ENCODE measurements at places on chromosomes 1 and 21. TPM values are rescaled to one million over a fixed set of nuclear protein-coding genes. Genes with fewer than 3 reads are reported as not detected.

DNA sequence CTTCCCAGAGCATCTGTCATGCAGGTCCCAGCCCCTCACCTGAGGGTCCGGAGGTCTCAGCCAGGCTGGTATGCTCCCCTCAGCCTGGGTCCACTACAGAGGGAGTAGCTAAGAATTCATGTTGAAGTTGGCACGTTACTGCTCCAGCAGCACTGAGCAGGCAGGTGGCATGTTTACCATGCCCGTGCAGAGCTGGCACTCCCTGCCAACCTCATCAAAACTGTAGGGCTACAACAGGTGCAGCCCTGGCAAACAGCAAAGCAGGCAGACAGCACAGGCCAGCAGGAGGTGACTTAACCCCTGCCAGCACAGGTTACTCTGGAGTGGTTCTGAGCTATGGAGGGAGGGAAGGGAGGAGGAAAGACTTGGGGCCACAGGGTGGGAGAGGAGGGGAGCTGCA, 46.4 kb downstream of the NUAK2 start:
- no peak for DNase-seq

DNA sequence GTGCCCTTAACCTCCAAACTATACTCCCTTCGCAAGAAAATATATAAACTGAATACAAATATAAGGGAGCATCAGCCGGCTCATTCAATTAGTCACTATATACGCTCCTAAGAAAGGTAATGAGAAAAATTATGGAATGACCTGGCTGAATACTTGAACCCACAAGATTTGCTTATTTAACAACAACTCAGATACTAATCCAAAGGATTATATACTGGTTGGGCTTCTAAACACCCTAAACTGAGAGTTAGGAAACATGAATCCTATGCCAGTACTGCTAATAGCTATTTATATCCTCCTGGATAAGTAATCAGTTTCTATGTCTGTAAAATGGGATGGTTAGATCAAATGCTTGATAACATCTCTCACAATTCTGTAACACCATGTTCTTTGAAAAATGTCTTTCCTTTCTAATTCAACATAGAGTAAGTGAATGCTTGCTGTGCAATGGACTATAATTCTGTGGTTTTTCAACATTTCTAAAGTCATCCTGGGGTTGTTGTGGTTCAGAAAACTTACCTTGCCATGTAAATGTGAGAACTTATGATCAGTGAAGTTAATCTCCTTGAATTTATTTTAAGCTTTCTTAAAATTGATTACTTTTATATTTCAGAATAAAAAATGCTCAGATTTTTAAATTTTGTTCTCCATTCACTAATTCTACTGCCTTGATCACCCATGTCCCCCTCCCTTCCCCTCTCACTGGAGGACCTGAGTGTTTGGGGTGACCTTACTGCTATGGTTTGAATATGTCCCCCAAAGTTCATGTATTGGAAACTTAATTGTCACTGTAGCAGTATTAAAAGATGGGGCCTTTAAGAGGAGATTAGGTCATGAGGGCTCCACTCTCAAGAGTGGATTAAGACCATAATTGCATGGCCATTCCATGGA, 14.5 kb downstream of the DUSP10 start:
- DNase-seq: no peak

DNA sequence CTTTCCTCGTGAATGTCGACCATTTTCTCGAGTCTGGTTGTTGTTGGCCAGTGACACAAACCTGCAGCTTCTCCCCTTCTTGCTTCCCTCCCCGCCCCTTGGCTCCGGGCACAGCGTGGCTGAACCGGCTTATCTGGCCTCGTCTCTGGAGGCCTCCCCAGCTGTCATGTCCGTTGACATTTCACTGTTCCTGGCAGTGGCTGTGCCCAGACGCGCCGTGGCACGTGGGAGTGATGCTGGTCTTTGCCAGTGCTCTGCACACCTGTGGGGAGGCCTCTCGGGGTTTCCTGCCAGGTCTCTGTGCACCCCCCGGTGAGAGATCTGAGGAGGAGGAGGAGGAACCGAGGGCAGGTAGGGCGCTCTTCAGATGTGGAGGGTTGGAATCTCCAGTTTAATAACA, 23.7 kb downstream of the SKI start:
- DNase-seq: no peak

DNA sequence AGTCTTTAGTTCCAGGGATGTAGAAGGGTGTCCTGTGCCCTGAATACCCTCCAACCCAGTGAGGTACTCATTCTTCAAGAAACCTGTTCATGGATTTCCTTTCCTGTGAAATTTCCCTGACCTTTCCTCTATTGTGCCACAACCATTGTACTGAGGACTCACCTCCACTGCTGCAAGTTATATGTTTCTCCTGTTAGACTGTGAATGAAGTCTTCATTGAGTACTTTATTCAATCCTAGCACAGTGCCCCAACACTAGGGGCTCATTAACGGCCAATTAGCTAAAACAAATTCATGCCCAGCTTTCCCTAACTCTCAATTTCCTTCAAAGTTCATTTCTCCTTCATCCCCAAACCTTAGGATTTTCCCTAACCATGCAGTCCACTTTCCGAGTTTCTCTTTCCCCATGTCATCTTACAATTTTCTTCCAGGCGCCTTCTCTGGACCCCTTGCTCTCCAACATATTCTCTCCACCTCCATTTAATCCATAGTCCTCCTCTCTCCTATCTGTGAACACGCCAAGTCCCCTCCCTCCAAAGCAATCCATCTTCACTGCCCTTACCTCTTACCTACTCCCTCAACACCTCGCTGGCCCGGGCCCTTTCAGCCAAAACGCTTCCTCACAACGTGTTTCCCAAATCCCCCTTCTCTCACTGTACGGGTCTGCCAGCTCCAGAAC, 1.3 kb downstream of the TRIM33 start:
- no peak for DNase-seq

GRCh38 chr1:153533689-153534201, 2.0 kb downstream of the S100A6 start:
- DNase-seq: peak; percentile 82

DNA sequence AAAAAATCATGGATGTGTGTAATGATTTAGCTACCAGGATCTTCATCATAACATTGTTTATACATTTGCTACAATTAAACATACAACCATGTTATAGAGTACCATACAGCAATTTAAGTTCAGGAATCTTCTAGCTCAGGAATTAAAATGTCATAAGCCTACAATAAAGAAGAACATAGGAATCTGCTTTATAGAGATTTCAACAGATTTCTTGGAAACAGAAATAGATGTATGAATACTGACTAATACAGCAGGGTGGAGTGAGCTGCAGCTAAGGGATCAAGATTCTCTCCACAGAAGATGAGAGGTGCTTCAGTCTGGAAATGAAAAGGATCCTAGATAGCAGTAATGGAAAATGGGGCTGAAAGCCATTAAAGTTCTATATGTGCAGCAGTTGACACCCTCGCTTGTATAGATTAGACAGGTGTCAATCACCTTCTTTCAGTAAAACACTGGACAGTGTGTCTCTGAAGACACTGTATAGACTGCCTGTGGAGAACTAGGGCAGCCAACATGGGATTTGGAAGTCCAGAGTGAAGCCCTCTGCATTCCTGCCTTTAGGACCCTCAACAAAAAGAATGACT, 73.9 kb downstream of the DNTTIP2 start:
- no peak for DNase-seq

DNA sequence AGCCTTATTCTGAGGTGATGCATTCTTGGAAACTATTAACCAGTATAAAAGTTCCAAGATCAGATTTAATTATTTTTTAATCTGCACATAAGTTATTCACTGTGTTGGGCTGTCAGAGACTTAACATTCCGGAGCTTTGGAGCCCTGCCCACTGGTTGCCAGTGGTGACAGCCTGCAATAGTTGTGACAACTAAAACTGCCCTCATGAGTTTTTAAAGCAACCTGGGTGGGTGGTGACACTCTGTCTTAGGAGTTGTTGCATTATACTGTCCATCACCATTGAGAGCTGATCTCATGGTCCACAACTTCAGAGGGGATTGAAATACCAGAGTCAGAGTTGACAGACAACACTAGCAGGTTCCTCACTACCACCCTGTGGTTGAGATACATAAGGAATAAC, 653.9 kb upstream of the USP24 start:
- no peak for DNase-seq

- no peak for DNase-seq
Measured at GRCh38 chr1:186375929-186376319, 286 bp downstream of the ODR4 start.

- DNase-seq: peak; percentile 70
Measured at GRCh38 chr1:27349784-27350662, 8.2 kb downstream of the SYTL1 start.

DNA sequence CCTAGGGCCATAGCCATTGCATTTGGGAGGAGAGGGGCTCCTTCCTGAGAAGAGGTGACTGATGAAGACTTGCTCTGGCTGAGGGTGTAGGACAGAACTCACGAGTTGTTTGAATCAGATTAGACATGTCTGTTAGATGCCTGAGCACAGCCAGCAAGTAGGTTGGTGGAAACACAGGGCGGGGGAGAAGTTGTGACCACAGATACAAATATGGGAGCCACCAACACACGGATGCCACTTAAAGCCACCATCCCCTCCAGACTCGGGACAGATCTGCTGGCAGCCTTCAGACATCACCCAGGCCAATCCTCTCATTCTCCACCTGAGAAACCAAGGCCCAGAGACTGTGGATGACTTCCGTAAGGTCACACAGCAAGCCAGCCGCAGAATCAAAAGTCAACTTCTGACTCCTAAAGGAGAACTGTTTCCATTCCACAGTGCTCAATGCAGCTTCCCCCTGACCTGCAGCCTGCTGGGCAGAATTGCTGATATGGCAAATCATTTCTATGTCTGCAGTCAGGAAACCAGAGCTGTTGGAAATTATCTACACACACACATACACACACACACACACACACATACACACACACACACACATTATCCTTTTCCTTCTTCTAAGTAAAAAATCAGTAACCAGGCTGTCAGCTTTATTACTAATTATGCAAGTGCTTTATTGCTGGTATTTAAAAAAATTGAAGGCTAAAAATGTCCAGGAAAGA, 176.4 kb upstream of the KLHDC7A start:
- no peak for DNase-seq

- no peak for DNase-seq
Measured at GRCh38 chr1:4411862-4412261, 242.5 kb upstream of the AJAP1 start.

- no peak for DNase-seq
Measured at GRCh38 chr1:213474054-213474453, 423.0 kb downstream of the RPS6KC1 start.

GRCh38 chr1:212286556-212287131, 1.4 kb downstream of the PPP2R5A start:
- no peak for DNase-seq

DNA sequence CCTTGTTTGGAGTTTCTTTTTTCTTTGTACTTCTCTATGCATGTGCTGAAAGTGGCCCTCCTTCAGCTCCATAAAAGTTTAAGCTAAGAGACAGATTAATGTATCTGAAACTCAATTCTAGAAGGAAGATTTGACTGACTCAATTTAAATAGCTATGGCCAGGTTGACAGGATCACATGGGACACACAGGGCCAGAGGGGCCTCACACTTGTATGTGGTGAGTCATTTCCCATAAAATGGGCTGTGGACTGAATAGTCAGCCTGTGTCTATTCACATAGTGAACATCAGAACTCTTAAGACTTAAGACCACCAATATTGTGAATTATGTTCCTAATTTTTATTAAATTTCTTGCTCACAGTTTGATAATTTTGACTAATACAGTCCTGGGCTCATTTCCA, 45.7 kb upstream of the DEPDC1 start:
- DNase-seq: no peak

GRCh38 chr1:41073971-41074370, 52.4 kb upstream of the SLFNL1 start:
- peak; percentile 21 for DNase-seq

DNA sequence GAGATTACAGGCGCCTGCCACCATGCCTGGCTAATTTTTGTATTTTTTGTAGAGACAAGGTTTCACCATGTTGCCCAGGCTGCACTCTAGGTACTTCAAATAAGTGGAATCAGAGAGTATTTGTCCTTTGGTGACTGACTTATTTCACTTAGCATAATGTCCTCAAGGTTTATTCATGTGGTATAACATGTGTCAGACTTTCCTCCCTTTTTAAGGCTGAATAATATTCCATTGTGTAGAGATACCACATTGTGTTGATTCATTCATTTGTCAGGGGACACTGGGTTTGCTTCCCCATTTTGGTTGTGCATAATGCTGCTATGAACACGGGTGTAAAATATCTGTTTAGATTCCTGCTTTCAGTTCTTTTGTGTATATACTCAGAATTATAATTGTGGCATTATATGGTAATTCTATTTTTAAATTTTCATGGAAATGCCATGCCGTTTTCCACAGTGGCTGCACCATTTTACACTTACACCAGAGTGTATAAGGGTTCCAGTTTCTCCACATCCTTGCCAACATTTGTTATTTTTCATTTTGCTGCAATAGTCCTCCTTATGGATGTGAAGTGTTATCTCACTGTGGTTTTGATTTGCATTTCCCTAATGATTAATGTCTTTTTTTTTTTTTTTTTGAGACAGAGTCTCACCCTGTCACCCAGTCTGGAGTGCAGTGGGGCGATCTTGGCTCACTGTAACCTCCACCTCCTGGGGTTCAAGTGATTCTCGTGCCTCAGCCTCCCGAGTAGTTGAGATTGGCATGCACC, 35.1 kb downstream of the IL6R start:
- DNase-seq: no peak

DNA sequence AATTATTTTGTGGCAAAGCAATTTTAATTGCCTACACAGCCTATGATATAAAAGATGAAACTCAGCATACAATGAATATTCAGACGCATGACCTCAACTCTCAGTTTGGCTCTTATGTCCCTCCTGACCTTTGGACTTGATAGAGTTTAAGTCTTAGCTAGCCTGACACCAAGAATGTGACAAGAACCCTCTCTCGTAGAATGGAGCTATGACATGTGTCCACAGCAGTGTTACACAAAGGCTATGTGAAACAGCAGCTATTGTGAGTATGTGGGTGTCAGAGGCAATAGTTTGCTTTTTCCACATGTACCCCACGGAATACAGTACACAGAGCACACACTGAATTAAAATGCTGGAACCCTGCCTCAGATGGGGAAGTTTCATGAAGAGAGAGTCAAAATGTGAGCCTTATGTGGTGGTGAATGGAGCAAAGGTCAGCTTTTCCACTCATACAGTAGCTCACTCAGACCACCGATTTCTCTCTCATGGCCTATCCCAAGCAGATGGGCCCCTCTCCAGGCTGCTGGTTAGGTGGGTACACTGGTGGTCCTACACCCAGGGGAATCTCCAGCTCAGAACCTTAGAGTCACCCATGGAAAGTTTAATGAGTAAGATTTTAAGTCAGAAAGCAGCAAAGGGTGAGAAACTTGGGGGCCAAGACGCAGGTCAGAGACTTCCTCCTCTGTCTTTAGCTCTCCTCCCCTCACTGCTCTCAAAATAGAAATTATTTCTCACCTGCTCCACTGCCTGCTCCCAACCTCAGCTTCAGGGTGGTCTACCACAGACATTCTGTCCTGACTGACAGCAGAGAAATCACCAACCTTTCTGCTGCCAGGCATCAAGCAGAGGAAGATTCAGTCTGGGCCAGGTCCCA, 10.1 kb upstream of the XCL2 start:
- no peak for DNase-seq

- DNase-seq: no peak
Measured at GRCh38 chr1:40133839-40134238, 27.3 kb upstream of the RLF start.

Gene TCHH
- polyA plus RNA-seq: 0.07 TPM

Gene OR6P1
- not detected for polyA plus RNA-seq

Gene C1QB
- polyA plus RNA-seq: not detected

Gene FHAD1
- polyA plus RNA-seq: 0.37 TPM

Gene SH2D2A
- 1.8 TPM for polyA plus RNA-seq

Gene OR2T34
- polyA plus RNA-seq: not detected

Gene S100A7
- polyA plus RNA-seq: not detected

Gene RCSD1
- not detected for polyA plus RNA-seq

Gene HES2
- polyA plus RNA-seq: 1.3 TPM

Gene CYP4Z1
- polyA plus RNA-seq: not detected

Gene LRRC3
- polyA plus RNA-seq: 1.1 TPM
